ENCODE measurements at places on chromosomes 4 and X.

GRCh38 chrX:136665258-136665900 is 17.4 kb downstream of the CD40LG start:
- no peak for DNase-seq

DNA sequence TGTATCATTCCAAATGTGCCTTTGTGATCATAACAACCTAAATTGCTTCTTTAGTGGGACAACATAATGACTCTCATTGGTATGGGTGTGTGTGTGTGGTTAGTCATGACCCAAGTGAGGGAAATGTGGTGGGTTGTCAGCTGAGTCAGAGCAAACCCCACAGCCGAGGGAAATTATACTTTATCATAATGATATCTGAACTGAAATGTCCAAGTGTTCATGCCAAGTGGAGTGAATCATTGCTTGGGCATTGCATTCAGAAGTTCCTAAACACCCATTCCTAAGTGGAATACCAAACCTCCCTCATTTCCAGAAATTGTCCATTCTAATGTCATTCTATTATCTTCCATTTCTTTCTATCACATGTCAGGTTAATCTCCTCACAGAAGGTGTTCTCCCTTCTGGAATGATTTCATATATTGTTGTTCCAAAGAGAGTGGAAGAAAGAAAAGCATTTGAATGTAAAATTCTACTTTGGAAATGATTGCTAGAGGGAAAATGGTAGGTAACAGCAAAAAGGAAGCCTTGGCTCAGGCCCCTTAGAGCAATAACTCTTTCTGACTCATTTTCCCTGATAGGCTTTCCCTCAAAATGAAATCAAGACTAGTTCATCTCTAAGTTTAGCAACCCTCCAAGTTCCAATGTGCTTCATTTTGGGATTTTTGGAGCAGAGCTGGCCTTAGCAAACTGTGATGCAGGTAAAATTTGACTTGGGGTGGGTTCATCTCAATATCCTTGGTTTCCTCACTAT is 230.7 kb upstream of the KCNIP4 start:
- DNase-seq = no peak

- no peak for DNase-seq
Measured at GRCh38 chr4:37990731-37991245, 30.6 kb downstream of the PTTG2 start.

DNA sequence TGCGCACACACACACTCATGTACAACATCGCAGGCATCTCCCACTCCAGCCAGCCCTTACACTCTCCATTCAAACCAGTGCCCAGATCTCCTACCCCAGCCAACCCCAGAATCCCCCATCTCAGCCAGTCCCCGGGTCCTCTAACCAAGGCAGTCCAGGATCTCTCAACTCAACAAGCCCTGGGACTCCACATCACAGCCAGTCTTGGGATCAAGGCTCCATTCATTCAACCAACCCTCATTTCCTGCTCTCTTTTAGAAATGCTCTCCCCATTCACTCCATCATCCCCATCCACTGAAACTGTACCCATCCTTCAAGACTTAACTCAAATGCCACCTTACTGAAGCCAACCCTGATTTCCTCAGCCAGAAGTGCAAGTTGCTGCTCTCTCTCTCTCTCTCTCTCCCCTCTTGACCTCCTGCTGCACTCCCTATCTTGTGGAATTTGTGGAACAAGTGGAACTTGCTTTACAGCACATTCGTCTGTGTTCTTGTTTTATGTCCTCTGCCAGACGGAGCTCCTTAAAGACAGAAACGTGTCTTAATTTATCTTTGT is 40.6 kb upstream of the IQSEC2 start:
- DNase-seq = no peak

GRCh38 chrX:73943693-73944562 is 360.1 kb upstream of the ZCCHC13 start:
- peak; percentile 88 for DNase-seq

DNA sequence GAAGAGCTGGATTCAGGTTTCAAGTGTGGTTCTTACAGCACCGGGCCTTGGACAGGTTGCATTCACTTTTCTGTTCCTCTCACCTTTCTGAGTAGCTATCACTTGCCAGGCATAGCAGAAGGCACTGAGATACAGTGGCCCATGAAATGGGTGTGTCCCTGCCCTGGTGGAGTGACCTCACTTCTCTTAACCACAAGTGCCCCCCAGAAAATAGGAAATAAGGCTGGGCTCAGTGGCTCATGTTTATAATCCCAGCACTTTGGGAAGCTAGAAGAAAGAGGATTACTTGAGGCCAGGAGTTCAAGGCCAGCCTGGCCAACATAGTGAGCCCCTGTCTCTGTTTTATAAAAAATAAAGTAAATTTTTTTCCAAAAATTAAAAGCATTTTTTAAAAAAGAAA is 101.7 kb upstream of the KIT start:
- no peak for DNase-seq

DNA sequence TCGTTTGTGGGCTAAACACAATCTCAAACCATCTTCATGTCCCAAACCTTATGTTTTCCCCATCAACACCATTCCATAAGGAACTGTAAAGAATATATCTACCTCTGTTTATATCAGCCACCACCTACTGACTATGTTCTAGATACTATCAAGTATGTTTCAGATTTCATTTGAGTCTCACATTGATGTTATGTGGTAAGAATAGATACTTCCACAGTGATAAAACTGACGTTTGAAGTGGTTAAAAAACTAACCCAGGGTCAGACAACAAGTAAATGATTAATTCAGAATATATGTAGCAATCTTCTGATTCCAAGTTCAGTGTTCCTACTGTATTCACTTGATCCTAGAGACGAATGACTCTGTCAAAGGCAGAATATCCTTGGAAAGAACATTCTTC is 156.8 kb upstream of the RASGEF1B start:
- DNase-seq = no peak

GRCh38 chr4:94567811-94568210 is 116.1 kb downstream of the PDLIM5 start:
- DNase-seq = no peak

All from activated gamma-delta T cell treated with Interleukin-2 at 50 U/mL for 16 hours (primary cell).